ENCODE measurements at places on chromosomes 11 and 22.

GRCh38 chr11:17333799-17334586, 17.6 kb upstream of the NCR3LG1 start:
- no peak for DNase-seq

GRCh38 chr11:79668575-79668974, 227.7 kb upstream of the TENM4 start:
- no peak for DNase-seq

DNA sequence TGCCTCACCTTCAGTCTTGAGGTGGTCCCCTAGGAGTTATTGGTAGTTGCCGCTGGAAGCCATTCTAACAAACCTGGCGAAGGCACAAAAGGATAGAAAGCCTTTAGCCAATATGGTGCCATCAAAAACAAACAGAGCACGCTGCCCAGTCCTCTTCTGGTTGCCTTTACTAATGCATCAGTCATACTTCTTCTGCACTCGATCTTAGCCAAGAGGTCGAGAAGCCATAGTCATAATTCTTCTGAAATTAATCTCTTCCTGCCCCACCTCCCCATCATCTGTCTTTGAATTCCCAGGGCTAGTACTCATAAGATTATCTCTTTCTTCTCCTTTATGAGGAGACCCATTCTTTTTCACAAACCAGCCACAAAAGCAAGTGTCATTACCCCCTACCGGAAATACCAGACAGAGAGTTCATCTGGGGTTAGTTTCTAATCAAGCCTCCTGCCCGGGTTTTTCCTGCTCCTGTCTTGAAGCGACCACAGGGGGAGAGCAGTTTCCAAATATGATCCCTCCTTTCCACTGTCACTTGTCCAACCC, 21.4 kb upstream of the EHF start:
- no peak for DNase-seq

GRCh38 chr11:72259490-72259889, 15.5 kb upstream of the PHOX2A start:
- DNase-seq = no peak

DNA sequence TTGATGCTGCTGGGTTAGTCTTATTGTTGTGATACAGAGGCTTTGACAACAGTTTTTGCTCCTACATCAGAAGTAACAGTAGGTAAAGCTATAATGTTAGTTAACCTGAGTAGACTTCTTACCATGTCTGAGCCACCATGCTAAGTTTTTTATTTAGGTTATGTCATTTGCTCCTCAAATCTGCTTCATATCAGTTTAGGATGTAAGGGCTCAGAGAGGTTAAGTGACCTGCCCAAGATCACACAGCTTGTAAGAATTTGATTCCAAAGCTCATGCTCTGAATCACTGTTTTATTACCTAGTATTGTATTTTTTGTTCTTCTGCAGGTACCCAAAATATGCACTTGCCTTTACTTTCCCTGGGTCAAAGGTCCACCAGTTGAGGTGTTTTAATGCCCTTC, 161.7 kb downstream of the COMMD9 start:
- no peak for DNase-seq

DNA sequence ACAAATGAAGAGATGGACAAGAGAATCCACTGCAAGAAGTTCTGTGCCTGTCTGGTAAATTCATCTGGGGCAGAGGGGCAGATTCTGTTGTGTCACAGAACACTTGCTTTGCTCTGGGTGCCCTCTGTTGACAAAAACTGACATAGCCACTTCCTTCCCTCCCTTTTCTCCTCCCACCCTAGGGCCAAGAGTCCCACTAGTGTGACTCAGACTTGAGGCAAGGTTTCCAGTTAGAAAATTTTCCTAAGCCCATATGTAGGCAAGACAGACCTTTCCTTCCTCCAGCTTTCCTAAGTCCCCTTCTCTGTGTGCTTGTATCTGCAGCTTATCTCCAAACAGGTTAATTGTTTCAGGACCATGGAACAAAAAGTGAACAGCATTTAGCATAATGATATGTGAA, 106.8 kb downstream of the RBFOX2 start:
- peak; percentile 66 for DNase-seq

DNA sequence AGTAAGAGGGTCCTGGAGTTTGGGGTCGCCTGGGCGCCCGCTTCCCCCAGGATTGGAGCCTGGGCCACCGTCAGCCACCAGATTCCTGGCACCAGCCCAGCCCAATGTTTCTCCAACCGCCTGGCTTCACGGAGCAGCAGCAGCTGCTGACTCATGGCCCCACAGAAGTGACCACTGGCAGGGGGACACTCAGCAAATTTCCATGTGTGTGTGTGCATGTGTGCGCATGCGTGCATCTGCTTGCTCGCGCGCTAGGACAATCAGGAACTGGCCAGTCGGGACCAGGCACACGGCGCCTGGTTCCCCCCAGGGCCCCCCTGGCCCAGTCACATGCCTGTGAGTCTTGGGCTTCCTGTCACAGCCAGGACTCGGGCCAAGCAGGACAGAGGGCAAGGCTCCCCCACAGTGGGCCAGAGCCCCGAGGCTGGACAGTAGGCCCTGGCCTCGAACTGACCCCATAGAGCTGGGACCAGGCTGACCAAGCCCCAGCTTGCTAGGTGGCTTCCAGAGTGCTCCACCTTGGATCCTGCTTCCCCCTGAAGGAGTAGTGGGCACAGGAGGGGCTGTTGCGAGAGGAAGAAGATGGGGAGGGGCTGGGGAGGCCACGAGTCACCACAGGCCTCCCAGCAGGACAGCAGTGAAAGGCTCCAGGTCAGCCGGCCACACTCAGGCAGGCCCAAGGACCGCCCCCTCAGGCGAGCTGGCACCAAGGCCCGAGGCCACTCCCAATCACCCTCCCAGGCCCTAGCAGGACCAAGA, 3.2 kb downstream of the CTSD start:
- DNase-seq = peak; percentile 36

- no peak for DNase-seq
These were observed 148.6 kb downstream of the TRIM29 start for GRCh38 chr11:119989159-119989821.

GRCh38 chr11:125244166-125244565, 79.6 kb downstream of the PKNOX2 start:
- DNase-seq = no peak

- DNase-seq = no peak
These were observed 87.1 kb upstream of the RAG2 start for GRCh38 chr11:36684840-36685801.

DNA sequence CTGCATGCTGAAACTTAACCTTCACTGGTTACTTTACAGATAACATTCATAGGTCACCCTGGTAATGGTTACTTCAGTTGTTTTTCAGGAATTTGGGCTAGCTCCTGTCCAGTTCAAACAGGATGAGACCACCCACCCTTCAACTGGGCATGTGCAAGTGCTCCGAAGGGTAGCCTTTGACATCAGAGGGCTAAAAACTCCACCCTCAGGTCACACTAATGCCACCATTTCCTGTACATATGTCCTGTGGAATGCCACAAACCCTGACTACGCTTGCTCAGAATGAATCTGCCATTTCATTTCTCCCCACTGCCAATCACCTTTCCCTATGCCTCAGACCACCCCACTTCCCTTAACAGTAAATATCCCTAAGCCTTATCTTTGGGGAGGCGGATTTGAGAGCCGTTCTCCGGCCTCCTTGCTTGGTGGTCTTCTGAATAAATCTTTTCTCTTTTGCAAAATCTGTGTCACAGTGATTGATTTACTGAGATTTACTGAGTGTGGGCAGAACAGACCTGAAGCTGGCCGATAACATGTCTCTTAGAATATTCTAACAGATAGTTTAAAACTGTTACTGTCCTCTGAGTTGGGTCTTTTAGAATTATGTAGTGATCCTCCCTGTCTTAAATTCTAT, 25.4 kb upstream of the FXYD2 start:
- DNase-seq = no peak

GRCh38 chr22:37894939-37895670, 11.0 kb upstream of the MICALL1 start:
- DNase-seq = no peak
